Amygdala (tissue), 56 donors: ENCODE measurements at places on chromosomes 2 and 18.

- DNase-seq: no peak
Observed at GRCh38 chr18:54958704-54959625, at the start of gene CCDC68. CCDC68 (minus strand) TSS chr18:54959461; CDS start chr18:54942791, 16,670 bp downstream.

DNA sequence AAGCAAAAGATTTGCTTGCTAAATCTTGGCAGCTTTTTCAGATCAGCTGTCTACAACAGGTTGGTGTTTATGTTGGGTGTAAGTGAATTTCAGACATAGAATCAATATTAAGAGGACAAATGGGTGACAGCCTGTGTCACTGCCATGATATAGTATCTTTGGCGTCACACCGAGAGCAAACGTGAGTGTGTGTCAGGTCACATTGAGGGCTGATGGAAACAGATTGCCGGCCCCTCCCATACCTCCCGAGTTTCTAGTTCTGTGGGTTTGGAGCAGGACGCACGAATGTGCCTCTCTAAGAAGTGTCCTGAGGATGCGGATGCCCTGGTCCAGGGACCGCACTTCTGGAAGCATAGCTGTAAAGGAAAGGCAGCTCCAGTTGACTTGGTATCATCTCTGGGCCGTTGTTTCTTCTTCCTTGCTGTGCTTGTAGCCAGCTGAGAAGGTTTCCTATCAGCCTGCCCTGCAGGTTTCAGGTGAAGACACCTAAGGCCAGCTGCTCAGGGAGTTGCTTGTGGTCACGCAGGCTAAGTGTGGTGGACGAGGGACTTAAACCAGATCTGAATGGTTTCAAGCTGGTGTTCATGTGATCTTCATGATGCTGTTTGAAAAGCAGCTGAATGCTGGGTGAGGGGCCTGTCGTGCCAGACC lies 6.4 kb downstream of the AGAP1 start:
- no peak for DNase-seq

- DNase-seq: no peak
Observed at GRCh38 chr18:22355069-22355468, 62.6 kb downstream of the CTAGE1 start.

GRCh38 chr2:66782780-66783361 lies 347.9 kb downstream of the MEIS1 start:
- DNase-seq: no peak

GRCh38 chr2:159616286-159616701 lies at the start of gene BAZ2B:
BAZ2B (minus strand) TSS chr2:159616548; CDS start chr2:159478719, 137,829 bp downstream.
- peak; percentile 10 for DNase-seq

DNA sequence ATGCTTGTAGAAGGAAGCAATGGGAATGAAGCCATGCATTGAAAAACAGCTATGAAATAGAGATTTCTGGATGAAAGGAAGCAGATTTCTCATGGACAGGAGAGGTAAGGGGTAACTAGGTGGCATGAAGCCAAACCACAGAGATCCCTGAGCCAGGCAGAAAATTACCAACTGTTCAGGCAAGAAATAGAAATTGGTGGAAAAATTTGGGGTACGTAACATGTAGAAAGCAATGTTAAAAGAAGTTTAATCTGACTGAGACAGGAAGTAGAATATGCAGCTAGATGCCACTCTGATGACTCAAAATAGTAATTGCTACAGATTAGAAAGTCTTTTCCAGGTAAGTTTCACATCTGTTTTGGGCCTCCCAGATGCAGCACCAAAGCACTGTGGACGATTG lies 928.5 kb upstream of the CELF4 start:
- DNase-seq: no peak
